CD4-positive, alpha-beta T cell treated with Interferon gamma for 1 hour (primary cell): ENCODE measurements at places on chromosomes 1 and 21.
A peak's percentile ranks its signal among the peaks of the same experiment; 100 is the strongest.

DNA sequence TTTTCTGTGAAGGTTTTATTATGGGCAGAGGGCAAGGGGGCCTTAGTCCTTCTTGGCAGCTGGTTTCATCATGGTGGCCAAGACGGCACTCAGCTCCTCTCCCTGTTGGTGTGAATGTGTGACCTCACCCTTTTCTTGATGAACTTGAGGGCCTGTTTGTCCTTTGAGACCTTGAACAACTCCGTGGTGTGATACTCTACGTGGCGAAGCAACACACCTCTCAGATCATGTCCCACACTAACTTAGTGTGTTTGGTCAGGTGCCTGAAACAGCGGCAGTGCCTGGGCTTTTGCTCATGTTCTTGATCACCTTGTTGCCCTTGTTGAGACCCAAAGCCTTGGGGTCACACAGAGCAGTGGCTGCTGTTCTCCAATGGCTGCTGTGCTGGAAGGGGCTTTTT, 13.4 kb downstream of the L1TD1 start:
- no peak for DNase-seq

GRCh38 chr1:84842748-84843231, 50.2 kb downstream of the LPAR3 start:
- DNase-seq: no peak

DNA sequence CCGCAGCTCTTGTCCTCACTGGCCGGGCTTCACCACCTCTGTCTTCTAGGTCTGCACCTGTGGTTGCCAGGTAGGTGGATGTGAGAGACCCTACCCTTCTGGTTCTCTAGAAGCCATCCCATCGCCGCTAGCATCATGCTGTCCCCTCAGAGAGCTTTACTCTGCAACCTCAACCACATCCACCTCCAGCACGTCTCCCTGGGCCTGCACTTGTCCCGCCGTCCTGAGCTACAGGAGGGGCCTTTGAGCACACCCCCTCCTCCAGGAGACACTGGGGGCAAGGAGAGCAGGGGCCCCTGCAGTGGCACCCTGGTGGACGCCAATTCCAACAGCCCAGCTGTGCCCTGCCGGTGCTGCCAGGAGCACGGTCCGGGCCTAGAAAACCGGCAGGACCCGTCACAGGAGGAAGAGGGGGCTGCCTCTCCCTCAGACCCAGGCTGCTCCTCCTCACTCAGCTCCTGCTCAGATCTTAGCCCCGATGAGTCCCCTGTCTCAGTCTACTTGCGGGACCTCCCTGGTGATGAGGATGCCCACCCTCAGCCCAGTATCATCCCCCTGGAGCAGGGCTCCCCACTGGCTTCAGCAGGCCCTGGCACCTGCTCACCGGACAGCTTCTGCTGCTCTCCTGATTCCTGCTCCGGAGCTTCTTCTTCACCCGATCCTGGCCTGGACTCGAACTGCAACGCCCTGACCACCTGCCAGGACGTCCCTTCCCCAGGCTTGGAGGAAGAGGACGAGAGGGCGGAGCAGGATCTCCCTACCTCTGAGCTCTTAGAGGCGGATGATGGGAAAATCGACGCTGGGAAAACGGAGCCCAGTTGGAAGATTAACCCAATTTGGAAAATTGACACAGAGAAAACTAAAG, 1.2 kb downstream of the RUSC1 start:
- no peak for DNase-seq

- DNase-seq: no peak
These were observed 251.2 kb downstream of the TRABD2B start for GRCh38 chr1:47745715-47746609.

DNA sequence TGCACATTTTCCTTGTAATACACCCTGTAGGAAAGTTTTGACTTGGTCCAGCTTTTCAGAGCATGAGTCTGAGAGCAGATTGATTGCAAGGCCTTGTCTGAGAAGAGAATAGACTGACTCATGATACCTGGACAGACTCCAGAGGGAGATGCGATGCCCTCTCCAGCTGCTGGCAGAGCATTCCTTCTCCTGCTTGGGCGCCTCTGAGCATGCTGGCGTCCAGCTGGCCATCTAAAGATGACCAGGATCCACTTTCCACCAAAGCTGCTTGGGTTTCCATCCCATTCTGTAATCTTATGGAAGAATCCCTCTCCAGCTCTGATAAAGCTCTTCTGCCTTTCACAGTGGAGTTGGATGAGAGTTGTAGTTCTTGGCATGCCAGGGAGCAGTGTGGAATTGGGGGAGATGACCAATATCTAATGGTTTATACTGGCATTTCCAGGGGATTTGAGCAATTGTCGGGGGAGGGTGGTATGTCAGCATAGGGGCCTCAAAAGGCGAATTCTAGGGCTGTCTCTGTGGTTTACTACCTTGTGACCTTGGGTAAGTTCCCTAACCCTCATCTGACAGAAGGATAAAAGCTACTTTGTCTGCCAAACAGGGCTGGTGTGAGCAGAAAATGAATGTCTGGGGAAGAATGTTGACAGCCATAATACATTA, 19.5 kb downstream of the SZRD1 start:
- no peak for DNase-seq

DNA sequence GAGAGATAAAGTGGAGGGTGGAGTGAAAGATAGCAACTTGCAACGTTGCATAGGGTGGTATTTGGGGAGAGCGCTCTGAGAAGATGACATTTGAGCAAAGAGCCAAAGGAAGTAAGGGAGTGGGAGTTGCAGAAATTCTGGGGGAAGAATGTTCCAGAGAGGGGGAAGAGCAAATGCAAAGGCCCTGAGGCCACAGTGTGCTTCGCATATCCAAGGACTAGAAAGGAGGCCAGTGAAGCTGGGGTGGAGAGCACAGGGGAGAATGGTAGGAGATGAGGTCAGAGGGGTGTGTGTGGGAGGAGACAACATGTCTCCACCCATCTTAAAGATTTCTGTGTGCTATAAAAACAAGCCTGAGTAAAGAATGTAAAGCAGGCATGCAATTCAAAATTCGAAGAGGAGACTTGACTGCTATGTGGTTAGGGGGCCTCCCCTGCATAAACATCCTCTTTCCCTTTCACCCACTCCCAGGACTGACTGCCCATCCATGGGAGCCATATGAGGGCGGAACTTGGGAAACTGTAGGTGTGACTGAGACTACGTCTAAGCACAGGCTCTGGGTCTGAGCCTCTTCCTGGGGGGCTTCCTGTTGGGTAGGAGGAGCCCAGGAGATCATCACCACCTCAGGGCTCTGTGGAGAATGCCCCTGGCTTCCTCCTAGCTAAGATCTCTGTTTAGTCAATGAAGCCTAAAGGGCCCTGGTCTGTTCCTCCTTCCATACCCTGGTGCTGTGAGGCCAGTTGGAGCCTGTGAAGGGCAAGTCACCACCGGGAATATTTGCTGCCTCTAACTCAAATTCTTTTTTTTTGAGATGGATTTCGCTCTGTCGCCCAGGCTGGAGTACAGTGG, 2.9 kb upstream of the CLIC4 start:
- DNase-seq: no peak

- DNase-seq: no peak
These were observed 71.9 kb downstream of the GPR88 start for GRCh38 chr1:100609849-100610248.

DNA sequence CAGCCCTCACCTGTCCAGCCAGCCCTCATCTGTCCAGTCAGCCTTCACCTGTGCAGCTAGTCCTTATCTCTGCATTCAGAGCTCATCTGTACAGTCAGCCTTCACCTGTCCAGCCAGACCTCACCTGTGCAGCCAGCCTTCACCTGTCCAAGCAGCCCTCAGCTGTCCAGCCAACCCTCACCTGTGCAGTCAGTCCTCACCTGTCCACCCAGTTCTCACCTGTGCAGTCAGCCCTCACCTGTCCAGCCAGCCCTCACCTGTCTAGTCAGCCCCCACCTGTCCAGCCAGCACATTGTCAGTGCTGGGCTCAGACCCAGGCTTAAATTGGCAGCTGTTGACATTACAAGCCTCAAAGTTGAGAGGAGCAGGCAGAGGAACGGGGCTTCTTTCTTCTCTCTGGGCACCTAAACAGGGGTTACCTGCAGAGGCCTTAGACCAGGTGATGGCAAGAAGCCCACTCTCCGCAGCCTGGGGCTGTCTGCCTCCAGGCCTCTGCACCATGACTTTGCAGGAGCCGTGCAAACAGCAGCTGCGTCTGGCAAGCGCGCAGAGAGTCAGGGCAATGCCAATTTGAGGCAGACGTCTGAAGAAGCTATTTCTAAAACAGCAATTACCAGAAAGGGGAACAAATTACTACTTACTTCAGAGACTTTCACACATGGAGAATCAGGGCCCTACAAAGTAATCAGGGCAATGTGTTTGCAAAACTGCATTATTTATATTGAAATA, 506.1 kb downstream of the NPHP4 start:
- no peak for DNase-seq

DNA sequence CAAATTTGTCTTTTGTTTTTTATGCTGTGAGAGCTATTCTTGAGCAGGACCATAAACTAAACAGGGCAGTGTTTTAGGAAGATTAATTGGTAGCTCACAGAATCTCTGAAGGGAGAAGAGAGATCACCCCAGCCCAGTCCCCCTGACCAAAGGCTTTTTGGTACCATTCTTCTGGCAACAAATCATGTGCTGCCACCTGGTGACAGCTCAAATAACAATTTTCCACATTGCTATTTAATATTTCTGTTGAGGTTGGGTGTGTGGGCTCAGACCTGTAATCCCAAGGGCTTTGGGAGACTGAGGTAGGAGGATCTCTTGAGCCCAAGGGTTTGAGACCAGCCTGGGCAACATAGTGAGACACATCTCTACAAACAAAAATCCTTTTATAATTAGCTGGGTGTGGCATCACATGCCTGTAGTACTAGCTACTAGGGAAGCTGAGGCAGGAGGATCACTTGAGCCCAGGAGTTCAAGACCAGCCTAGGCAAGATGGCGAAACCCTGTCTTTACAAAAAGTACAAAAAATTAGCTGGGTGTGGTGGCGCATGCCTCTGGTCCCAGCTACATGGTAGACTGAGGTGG, 2.2 kb upstream of the TESK2 start:
- peak; percentile 43 for DNase-seq

GRCh38 chr1:226603022-226603857, 54.7 kb downstream of the STUM start:
- no peak for DNase-seq

- DNase-seq: no peak
These were observed 141.3 kb upstream of the ADAMTS5 start for GRCh38 chr21:27108228-27108627.

DNA sequence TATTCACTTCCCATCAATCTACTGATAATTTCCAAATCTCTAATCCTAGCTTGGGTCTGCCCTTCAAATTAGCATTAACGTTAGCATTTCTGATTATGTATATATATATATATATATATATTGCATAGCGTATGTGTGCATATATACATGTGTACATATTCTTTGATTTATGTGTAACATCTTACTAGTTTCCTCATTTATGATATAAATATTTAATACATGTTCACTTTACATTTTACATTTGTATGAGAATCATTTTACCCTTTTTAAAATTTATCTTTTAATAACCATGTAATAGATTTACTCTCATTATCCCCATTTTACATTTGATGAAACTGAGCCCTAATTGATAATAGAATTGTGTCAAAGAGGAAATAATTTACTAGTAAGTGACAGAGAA, 164.7 kb downstream of the ZNF648 start:
- DNase-seq: no peak

DNA sequence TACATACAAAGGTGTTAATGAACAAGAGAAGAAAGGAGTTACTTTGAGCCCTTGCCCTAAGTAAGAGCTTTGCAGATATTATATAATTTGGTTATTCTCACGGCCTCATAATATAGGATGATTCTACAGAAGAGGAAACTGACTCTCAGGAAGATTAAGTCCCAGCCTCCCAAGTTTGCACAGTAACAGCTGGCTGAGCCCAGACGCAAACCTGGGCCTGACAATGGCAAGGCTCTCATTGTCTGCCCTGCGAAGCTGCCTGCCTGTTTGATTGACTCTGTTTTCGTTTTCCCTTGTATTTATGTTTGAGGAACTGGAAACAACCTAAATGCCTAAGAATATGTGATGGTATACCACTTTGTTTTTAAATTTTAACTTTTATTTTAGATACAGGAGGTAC, 76.2 kb upstream of the PGBD5 start:
- no peak for DNase-seq

DNA sequence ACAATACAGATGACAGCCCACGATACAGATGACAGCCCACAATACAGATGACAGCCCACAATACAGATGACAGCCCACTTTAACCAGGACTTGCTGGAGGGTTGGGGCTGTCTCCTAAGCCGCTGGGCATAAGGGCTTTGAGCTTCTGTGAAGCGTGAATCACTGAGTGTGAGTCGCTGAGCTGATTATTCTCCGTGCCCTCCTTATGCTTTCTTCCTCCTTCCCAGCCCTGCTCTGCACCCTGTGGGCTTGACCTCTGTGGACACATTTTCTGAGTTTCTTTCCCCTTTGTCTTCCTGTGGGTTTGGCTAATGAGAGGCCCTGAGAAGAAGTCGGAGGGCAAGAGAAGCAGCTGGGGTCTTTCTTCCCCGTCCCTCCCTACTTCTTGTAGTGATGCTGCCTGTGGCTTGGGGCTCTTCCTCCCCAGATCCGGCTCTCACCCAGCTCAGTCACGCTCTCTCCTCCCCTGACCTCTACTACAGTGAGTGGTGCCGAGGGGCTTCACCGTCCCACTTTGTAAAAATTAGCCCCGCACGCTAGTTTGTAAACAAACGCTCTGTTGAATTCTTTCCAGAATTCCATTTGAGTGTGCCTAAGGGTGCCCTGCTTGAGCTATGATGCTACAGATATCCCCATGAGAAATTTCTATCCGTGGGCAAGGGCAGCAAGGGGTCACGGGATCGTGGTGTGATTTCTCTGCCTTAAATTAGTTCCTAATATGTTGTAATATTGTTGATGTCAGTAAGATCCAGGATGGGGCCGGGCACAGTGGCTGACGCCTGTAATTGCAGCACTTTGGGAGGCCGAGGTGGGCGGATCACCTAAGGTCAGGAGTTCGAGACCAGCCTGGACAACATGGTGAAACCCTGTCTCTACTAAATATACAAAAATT, 46.4 kb upstream of the SOD1 start:
- DNase-seq: peak; percentile 38

DNA sequence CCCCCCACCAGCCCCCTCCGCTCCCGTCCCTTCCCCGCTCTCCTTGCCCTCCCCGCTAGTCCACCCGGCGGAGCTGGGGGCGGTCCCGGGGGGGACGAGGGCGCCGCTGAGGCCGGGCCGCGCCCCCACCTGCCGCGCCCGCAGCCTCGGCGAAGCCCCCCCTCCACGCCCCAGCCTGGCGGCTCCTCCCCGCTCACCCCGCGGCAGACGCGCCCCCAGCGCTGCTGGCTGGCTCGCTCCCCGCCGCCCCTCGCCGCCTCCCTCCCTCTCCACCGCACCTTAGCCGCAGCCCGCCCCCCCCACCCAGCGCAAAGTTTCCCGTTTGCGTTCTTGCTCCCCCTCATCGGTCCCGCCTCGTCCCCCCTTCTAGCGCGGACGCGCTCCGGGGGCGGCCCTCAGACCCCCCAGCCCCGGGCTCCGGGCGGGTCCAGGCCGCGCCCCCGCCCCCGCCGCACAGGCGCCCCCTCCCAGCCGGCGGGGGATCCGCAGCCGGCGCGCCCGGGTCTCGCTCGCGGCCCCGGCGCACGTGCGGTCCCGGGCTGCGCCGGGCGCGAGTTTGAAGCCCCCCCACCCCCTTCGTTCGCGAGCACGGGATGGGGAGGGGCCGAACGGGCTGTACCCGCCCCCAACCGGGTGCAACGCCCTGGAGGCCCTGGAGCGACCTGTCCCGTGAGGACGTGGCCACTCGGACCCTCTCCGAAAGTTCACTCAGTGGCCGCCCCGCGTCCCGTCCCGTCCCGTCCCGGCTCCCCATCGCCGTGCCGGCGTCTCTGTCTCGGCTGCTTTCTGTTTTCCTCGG, 623 bp downstream of the PTPRF start:
- DNase-seq: no peak
